Hippocampal formation (tissue), 2 donors: ENCODE measurements at places on chromosomes 3 and 15.
A peak's percentile ranks its signal among the peaks of the same experiment; 100 is the strongest.

- no peak for DNase-seq
Measured at GRCh38 chr15:77612958-77613601, 19.6 kb downstream of the LINGO1 start.

- no peak for DNase-seq
Measured at GRCh38 chr3:37139567-37140052, 34.8 kb downstream of the LRRFIP2 start.

DNA sequence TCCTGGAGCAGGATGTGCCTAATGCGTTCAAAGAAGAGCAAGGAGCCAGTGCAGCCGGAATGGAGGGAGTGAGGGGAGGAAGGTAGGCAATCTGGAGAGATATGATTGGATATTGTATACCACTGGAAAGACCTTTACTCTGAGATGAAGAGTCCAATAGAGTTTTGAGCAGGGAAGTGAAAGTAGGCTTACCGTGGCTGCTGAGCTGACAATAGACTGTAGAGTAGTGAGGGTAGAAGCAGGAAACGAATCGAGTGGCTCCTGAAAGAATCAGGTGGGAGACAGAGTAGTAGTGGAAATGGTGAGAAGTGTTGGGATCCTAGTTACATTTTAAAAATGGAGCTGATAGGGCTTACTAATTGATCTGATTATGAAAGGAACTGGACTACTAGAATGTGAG, 51.8 kb upstream of the NUDT16 start:
- DNase-seq: no peak

DNA sequence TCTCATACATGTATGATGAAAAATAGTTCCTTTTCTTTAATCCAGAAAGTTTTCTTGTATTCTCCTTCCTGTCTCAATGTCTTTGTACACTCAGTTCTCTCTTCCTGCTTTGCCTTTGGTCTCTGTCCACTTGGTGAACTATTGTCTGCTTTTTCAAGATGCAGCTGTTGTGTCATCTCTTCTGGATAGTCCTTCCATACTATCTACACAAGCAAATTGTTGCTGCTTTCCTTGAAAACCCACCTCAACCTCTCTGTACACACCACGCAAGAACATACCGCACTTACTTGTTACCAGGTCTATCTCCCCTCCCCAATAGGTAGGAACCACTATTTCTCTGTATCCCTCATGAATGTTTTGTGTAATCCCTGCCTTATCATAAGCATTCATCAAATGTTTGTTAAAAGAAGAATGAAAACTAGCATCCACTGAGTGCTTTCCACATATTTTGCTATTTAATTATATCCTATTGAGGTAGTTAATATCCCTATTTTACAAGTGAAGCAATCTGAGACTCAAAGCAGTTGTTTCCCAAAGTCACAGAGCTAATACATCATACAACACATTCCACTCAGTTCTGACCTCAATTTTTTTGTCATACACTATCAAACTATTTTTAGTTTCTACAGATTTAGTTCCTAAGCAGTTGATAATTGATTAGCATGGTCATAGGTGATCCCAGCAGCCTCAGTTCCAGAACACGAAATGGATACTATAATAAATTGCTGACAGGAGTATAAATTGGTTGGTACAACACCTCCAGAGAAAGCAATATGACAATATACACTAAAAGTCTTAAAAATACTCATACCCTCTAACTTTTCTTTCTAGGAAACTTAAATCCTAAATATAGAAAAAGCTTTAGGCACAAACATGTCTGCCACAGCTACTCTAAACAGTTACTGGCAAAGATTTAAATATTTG, 19.6 kb downstream of the HACL1 start:
- no peak for DNase-seq

- no peak for DNase-seq
Measured at GRCh38 chr15:49036650-49037545, 9.3 kb downstream of the SECISBP2L start.

GRCh38 chr3:178174201-178174915, 361.9 kb upstream of the KCNMB2 start:
- no peak for DNase-seq

GRCh38 chr3:112175646-112176045, 42.6 kb upstream of the GCSAM start:
- no peak for DNase-seq

GRCh38 chr3:185586686-185587039, 568 bp downstream of the SENP2 start:
- DNase-seq: no peak

GRCh38 chr15:51386486-51386885, 45.0 kb downstream of the GLDN start:
- no peak for DNase-seq

DNA sequence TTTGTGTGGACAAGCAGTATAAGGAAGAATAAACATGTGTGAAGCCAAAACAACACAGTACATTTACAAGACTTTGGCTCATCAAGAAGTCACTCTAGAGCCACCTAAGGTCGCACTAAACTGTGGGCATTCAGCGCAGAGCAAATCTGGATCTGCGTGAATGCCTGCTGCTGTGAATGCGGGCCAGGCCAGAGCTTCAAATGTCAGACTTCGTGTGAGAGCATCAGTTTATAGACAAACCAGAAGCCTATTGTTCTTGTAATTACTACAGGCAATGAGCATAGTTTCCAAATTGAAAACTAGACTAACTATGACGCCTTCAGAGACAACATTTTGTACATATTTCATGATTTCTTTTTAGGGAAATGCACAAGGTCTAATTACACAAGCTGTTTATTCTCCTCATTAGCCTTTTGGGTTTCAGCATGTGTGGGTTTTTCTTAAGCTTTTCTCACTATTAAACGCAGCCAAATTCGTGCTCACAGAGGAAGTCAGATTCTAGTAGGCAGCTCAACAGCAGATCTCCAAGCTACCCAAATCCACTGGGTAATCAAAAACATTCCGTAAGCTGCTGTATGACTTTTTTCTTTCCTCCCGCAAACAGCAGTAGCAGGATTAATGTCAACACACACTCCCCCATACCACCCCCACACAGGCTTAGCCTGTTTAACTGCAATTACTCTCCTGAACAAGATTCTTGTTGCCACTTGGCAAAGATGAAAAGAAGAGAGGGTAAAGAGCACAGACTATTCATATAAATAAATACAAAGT, 84.5 kb upstream of the SETMAR start:
- DNase-seq: peak; percentile 4

GRCh38 chr3:30688776-30689641, 82.6 kb downstream of the TGFBR2 start:
- DNase-seq: no peak

- no peak for DNase-seq
Measured at GRCh38 chr3:194382892-194383223, 13.3 kb upstream of the LRRC15 start.

DNA sequence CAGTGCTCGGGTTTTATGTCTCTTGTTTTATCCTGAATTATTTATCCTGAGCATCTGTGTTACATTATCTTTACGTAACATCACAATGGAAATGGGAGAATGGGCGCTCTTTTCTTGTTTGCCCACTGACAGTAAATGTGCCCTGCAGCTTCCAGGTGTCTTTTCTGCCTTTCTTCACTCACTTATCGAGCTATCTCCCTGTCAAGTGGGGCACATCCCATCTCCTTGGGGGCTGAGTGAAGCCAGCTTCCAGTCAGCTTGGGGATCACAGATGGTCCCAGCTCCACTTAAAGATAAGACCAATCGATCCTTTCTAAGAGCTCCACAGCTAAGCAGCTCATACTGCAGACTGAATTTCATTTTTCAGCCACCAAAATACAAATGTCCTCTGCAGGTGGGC, 125.8 kb downstream of the KBTBD8 start:
- DNase-seq: no peak

- DNase-seq: no peak
Measured at GRCh38 chr15:63800241-63800640, 33.5 kb downstream of the HERC1 start.

GRCh38 chr3:194237110-194237509, 101.2 kb downstream of the HES1 start:
- no peak for DNase-seq

- no peak for DNase-seq
Measured at GRCh38 chr3:58190882-58191281, 19.9 kb downstream of the DNASE1L3 start.

DNA sequence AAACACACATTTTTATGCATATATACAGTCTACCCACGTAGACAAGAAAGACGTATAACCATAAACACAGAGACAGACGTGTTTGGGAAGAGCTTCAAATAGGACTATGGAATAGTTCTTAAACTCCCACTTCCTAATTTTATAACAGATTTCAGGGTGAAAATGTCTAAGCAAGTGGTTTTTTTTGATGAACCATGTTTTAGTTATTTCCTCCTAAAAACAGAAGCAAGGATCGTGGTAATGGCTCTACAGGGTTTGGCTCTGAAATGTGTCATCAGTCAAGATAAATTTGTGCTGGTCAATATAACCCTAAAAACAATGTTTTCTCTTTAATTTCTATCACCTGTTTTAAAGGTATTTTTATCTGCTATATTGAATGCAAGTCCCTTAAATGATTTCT, 58.2 kb downstream of the FMN1 start:
- no peak for DNase-seq

- no peak for DNase-seq
Measured at GRCh38 chr3:7977245-7978086, 524.2 kb upstream of the LMCD1 start.

GRCh38 chr3:32397941-32398340, 6.3 kb downstream of the CMTM7 start:
- no peak for DNase-seq

DNA sequence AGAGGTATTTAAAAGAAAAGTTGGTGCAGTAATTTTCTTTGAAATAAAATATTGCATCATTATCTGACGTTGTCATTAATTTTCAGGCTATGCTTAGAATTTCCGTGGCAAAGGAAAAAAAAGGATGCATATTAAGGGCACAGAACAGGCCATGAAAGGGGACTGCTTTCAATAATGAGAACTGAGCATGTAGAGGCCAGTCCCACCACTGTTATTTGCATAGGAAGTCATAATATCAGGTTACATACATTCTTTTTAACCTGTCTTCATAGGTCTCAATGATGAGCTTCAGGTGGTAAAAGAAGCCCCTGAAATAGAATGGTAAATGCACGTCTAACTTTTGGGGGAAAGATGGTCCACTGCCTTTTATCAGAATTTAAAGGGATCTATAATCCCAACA, 272.1 kb upstream of the ALCAM start:
- DNase-seq: no peak

DNA sequence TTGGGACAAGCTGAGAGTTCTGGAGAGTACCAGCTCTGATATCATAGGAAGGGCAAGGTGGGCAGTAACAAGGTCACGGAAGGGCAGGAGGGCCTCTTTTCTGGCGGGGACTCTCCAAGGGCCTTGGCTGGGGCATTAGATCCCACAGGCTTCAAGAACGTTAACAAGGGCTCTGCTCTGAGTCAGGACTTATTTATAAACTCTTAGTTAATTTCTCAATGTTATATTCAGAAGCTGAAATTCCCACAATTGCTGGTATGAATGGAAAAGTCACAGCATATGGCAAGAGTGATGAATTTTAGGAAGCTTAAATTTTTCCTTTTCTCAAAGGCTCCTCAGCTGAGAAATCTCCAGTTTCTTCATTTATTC, 320.2 kb upstream of the TBC1D5 start:
- no peak for DNase-seq

DNA sequence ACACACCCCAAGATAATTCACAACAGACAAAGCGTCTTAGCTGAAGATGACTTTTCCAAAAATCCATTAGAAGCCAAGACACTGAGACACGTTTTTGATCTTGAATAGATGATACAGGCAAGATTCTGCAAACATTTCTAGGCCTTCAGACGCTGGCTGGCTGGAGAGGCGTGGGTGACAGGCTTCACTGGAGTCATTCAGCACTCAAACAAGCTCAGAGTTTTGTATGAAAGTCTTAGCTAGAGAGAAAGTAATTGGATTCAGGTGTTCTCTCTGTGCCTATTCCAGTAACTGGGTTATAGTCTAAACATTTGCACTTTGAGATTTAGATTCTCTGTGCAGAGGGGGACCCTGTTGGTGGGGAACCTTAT, 147.7 kb upstream of the BHLHE40 start:
- no peak for DNase-seq
